ENCODE measurements at places on chromosomes 3 and 15. TPM values are rescaled to one million over a fixed set of nuclear protein-coding genes. Genes with fewer than 3 reads are reported as not detected.

- no peak for DNase-seq
These were observed 8.9 kb downstream of the CISH start for GRCh38 chr3:50602595-50603191.

DNA sequence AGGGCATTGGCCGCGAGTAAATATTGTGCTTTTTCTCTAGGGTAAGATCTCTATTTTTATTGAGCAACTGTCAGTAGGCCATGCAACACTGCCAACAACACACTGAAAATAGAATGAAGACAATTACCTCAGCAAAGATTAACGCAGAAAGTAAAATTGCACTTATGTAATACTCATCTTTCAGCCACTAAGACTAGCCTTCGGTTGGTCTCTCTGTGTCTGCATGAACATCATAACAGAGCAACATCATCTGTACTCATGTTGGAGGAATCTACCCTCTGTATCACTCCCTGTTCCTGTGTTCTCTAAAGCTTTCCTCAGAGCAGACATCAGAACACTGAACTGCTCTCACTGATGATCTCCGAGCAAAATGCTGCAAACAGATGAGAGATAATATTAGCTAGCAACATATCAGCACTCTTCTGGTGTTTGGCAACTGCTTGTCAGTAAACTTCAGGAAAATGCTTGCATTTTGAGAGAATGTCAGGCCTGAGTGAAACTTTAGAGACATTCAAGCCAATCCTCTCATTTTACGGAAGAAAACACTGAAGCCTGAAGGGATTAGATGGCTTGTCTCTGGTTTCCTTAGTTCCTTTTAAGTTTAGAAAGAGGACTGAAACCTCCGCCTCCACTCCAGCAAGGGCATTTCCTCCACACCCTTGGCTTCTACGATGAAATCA is 8.4 kb upstream of the LRRC3B start:
- no peak for DNase-seq

The CYP1A2 gene
- total RNA-seq, result not detected

The THRB gene
- not detected for total RNA-seq

The ERC2 gene
- not detected for total RNA-seq

The CNTN3 gene
- not detected for total RNA-seq

Measured in CD8-positive, alpha-beta T cell (primary cell).